Daoy (cell line): ENCODE measurements at places on chromosomes 6 and 20. TPM values are rescaled to one million over a fixed set of nuclear protein-coding genes. Genes with fewer than 3 reads are reported as not detected.
A peak's percentile ranks its signal among the peaks of the same experiment; 100 is the strongest.

DNA sequence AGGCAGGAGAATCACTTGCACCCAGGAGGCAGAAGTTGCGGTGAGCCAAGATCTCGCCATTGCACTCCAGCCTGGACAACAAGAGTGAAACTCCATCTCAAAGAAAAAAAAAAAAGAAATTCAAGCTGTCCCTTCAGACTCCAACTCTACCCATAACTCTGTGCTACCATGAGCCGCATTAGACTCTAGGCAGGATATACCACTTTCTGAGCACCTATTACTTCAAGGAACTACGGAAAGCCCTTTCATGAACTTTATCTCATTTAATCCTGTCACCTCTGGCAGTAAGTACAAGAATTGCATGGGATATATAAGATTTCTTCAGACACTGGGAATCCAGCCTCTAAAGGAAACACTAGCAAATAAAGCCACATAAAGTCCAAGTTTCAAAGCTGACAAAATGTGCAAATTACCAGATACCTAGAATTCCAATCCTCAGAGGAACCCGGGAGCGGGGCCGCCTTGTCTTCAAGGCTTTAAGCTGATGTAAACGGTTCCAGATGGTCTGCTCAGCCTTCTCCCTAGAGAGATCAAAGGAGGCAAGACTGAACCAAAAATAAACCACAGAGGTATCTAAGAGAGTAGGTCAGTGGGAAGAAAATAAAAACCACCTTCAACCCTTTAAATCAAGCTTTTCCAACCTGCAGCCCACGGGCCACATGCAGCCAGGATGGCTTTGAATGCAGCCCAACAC, 9.4 kb downstream of the CDK5RAP1 start:
- DNase-seq: no peak

- DNase-seq: no peak
Observed at GRCh38 chr6:125824946-125825771, 34.4 kb downstream of the NCOA7 start.

- DNase-seq: peak; percentile 95
Observed at GRCh38 chr6:26556263-26557070, 18.3 kb downstream of the HMGN4 start.

DNA sequence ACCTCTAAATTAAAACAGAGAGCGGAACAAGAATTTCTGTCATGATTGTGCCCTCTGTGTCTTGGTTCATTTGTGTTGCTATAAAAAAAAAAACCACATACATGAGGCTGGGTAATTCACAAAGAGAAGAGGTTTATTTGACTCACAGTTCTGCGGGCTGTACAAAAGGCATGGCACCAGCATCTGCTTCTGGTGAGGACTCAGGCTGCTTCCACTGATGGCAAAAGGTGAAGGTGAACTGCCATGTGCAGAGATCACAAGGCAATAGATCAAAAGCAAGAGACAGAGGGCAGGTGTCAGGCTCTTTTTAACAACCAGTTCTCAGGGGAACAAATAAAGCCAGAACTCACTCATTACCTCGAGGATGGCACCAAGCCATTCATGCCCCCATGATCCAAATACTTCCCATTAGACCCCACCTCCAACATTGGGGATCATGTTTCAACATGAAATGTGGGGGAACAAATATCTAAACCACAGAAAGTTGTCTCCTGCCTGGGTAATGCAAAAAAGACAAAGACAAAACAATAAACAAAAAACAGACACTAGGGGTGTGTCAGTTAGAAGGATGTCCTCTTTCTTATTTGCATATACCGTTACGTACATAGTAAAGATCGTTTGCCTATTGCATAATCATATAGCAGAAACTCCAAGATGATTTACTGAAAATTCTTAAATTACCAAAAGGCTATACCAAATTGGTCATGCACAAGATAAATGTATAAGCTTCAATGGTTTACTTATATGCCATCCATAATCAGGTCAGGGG, 17.0 kb downstream of the SERPINB9 start:
- DNase-seq: no peak

GRCh38 chr6:139050770-139051313, 22.3 kb downstream of the ABRACL start:
- DNase-seq: no peak

- peak; percentile 90 for DNase-seq
Observed at GRCh38 chr6:158002951-158003853, 21.5 kb downstream of the SYNJ2 start.

DNA sequence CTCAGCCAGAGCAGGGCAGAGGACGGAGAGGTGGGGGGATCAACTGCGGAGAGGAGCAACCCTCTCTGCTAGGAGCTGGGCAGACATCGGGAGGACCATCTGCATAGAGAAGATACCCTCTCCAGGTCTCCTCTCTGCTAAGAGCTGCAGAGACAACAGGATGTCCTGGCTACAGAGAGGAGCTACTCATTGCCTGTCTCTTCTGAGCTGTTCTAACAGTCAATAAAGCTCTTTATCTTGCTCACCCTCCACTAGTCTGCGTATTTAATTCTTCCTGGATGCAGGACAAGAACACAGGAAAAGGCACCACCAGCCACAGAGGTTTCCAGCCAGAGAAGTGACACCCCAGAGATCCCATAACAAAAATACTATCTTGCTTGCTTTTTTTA, 871.1 kb upstream of the GJE1 start:
- no peak for DNase-seq

- peak; percentile 4 for DNase-seq
Observed at GRCh38 chr20:23995905-23996666, 7.5 kb upstream of the GGTLC1 start.

DNA sequence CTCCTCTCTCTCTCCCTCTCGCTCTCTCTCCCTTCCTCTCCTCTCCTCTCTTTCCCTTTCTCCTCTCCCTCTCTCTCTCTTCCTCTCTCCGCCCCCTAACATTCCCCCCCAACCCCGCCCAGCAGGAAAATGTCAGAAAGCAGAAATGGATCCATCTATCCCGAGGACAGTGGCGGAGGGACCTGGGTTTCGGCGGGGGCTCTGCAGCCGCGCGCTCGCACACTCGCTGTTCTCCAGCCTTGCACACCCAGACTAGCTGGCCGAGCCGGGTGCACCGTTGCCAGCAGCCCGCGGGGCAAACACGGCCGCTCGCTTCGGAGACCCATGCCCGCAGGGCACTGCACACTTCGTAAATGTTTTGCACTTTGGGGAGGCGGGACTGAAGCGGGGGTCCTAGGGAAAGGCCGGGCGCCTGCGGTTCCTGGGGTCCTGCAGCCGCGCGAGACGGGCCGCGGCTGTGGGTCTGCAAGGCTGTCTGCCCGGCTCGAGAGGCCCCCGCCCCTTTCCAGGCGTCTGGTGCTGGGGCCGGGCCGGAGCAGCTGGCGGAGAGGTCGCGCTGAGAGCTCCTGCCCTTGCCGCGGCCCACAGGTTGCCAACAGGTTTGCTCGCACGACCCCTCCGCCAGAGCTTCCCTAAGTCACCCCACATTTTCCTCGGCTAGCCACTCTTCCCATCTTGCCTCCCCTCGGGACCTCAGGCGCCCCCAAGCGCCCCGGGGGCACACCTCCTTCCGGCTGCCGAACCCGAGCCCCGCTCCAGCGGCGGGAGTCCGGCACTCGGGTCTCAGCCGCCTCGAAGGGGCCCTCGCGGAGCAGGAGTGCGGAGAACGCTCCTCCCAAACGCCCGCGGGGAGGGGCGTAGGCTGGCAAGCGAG, 818 bp upstream of the MDGA1 start:
- DNase-seq: peak; percentile 64

OOEP gene
- not detected in 2 replicates for total RNA-seq

SLC25A27 gene
- total RNA-seq: 2.8 and 7.5 TPM in 2 replicates

SNAI1 gene
- total RNA-seq: 1.3 and 1.7 TPM in 2 replicates

MUC22 gene
- not detected in 2 replicates for total RNA-seq

PLG gene
- total RNA-seq: not detected in 2 replicates

MOG gene
- not detected in 2 replicates for total RNA-seq

PHACTR1 gene
- 4.1 and 13.2 TPM in 2 replicates for total RNA-seq
